Effector memory CD8-positive, alpha-beta T cell (primary cell): ENCODE measurements at places on chromosomes 3 and 15.

DNA sequence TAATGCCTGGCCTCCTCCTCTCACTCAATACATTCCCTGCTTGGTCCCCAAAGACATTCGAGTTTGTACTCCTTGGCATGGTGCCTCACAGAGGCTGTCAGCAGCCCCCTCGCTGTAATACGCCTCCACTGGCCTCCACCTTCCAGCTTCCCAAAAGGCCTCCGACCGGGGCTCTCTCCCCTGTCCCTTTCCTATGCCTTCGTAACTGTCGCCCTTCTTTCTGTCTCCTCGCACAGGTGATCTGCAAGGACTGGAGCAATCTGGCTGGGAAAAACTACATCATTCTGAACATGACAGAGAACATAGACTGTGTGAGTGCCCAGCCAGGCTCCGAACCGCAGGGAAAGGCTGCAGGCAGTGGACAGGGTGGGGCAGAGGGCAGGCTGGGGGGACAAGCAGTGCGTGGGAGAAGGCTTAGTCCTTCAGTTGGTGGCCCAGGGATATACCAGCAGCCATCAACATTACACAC, 10.7 kb upstream of the ABTB1 start:
- peaks cover 8% of the 10 kb centered on the region for H3K27me3 ChIP-seq
- no peak for DNase-seq
- H3K4me3 ChIP-seq, result no peak overlapping the region
- no peaks in the 10 kb centered on the region for H3K36me3 ChIP-seq
- no peaks in the 10 kb centered on the region for H3K4me1 ChIP-seq

GRCh38 chr3:8738639-8739038, 5.0 kb downstream of the CAV3 start:
- H3K4me3 ChIP-seq, result no peak overlapping the region
- H3K36me3 ChIP-seq, result no peaks in the 10 kb centered on the region
- DNase-seq, result no peak
- H3K4me1 ChIP-seq, result no peaks in the 10 kb centered on the region
- no peak overlapping the region for H3K27ac ChIP-seq

DNA sequence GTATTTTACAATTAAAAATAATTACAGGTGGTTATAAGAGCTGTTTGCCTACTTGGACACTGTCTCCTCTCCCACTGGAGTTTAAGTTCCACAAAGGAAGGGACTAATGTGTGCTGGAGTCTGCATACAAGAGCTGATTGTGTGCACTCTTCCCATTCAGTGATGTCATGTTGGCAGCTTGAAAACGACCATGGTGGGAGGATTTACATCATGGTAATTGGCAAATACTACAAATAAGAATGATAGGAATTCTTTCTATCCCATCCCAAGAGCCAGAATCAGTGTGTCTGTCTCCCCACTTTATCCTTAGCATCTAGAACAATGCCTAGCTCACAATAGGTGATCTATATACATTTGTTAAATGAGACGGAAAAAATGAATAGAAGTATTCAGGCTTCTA, 14.1 kb downstream of the ITGA11 start:
- no peak overlapping the region for H3K27ac ChIP-seq
- no peak for DNase-seq
- H3K4me3 ChIP-seq, result no peak overlapping the region
- H3K36me3 ChIP-seq, result no peaks in the 10 kb centered on the region

DNA sequence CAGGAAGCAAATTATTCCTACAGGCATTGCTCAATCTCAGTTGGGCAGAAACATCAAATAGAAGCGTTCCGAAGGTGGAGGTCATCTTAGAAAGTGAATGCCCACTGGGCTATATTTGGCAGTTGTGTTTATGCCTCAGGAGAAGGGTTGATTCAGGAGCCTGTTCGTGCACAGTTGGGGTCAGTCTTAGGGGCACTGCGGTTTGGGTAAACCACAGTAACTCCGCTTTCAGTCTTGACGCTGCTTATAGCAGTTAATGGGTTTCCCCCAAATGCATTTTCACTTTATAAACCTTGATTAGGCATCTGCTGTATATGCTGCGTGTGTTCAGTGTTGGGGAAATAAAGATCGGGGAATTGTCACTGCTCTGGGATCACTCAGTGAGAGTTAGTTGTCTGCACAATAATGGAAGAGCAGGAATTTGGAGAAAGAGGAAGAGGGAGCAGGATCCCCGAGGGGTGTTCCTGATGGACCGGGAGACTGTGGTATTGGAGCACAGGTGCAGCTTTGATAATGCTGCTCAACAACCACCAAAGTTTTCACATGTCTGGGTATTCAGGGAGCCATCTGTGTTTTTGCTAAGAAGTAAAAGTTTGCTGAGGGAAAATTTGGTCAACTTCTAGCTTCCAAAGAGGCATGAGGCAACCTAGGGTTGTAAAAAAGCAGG, 124.3 kb upstream of the EIF1B start:
- no peak overlapping the region for H3K27ac ChIP-seq
- no peaks in the 10 kb centered on the region for H3K4me1 ChIP-seq
- no peaks in the 10 kb centered on the region for H3K27me3 ChIP-seq

GRCh38 chr3:159764490-159765029, 224.1 kb upstream of the IL12A start:
- no peak for DNase-seq
- H3K4me1 ChIP-seq, result peaks cover 6% of the 10 kb centered on the region
- H3K27me3 ChIP-seq, result peaks cover 80% of the 10 kb centered on the region
- no peaks in the 10 kb centered on the region for H3K36me3 ChIP-seq
- peak overlapping the region; percentile 53 for H3K4me3 ChIP-seq

GRCh38 chr15:94231723-94232468, 535 bp downstream of the MCTP2 start:
- H3K4me1 ChIP-seq, result peaks cover 49% of the 10 kb centered on the region
- H3K27ac ChIP-seq, result peak overlapping the region; percentile 97
- no peak for DNase-seq
- H3K36me3 ChIP-seq, result peaks cover 24% of the 10 kb centered on the region
- H3K4me3 ChIP-seq, result peak overlapping the region; percentile 90
